ENCODE measurements at places on chromosomes 11 and 22.

- DNase-seq, result no peak
Measured at GRCh38 chr22:26322179-26322905, 106.7 kb upstream of the ASPHD2 start.

DNA sequence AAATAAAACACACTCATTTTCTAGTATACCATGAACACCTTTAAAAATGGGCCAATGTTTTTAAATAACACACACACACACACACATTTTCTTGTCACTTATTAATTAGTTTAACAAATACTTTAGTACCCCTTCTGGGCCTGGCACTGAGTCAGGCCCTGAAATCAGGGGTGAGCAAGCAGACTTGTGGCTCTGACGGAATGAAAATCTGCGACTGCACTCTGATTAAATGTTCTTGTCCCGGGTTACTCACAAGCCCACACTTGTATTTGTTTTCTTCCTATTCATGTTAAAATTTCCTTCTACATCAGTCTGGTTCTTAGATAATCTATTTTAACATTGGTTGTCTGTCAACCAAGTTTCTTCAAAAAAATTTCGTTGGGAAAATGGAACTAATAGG, 43.0 kb upstream of the PDGFD start:
- DNase-seq, result no peak

- no peak for DNase-seq
Measured at GRCh38 chr11:47348859-47349258, 3.6 kb downstream of the MYBPC3 start.

DNA sequence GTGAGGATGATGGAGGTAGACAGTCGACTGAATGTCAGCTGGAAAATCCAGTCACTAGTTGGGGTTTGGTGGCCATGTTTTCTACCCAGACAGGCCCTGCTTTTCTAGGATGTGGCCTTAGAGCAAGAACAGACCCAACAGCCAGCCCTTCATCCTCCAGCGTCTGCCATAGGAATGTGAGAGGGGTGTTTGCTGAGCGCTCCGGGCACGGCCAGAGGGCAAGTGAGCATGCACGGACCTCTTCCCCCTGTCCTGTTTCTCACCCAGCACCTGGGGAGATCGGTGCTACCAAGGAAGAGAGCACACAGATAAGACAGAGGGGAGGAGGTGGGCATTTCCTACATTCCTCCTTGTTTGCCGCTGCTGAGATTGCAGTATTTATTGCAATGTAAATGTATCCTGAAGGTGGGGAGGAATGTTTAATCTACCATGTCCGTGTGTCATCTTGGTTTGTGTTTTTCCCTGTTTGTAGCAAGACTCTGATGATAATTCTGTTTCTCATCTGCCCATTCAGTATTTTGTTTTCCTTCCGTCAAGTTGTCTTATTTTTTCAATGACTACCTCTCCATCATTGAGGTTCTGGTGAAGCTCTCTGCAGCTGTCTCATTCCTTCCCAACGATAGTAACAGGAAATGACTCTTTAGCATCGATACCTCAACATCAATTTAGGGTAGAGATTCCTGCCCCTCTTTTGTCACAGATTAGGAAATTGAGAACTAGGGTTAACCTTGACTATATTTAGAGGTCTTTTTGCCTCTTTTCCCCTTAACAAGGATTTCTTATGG, 4.9 kb upstream of the ATF4 start:
- DNase-seq, result no peak

All from stimulated activated CD4-positive, alpha-beta T cell treated with anti-CD3 and anti-CD28 coated beads, Interleukin-2, amount 100 ng/mL, for 24 hours (primary cell).